ENCODE measurements at places on chromosomes 2 and 18. TPM values are rescaled to one million over a fixed set of nuclear protein-coding genes. Genes with fewer than 3 reads are reported as not detected.

Gene GALNT14
- total RNA-seq: 1.4 TPM

Gene DGUOK
- total RNA-seq: 59.2 TPM

Gene AQP12B
- not detected for total RNA-seq

Gene EFR3B
- 0.76 TPM for total RNA-seq

Gene UGT1A10
- not detected for total RNA-seq

Gene ST6GAL2
- total RNA-seq: not detected

Gene L3MBTL4
- total RNA-seq: not detected

GRCh38 chr2:26246818-26247217 lies 2.1 kb downstream of the HADHB start:
- peak; percentile 64 for DNase-seq

DNA sequence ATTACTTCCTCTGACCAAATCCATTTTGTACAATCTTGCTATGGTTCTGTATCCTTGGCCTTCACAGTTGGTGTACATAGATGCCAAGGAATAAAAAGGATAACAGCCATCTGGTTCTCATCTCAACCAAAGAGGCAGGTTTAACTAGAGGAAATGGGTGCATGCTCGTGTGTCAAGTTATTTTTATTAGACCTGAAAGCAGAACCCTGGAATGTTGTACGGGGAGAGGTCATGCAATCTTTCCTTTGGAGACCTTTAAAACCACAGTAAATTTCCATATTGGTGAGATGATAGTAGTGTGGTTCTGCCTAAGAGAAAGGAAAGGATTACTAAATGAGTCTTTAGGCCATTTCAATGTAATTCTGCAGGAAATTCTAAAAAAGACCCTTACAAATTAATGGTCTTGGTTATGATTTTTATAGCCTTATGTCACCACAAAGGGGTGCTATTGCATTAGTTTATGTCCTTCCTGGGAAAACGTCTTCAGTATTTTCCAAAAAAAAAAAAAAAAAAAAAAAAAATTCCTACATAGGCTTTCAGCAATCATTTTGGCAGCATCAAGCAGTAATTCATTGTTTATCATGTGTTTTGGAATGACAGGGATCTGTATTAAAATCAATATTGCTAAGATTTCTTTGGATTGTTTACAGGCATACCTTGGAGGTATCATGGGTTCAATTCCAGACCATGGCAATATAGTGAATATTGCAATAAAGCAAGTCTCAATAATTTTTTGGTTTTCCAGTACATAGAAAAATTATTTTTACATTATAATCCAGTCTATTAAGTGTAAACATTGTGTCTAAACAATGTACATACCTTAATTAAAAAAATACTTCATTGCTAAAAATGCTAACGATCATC lies 270.8 kb downstream of the NYAP2 start:
- DNase-seq: peak; percentile 73

- DNase-seq: no peak
These were observed 63.8 kb downstream of the MEX3C start for GRCh38 chr18:51133580-51134160.

DNA sequence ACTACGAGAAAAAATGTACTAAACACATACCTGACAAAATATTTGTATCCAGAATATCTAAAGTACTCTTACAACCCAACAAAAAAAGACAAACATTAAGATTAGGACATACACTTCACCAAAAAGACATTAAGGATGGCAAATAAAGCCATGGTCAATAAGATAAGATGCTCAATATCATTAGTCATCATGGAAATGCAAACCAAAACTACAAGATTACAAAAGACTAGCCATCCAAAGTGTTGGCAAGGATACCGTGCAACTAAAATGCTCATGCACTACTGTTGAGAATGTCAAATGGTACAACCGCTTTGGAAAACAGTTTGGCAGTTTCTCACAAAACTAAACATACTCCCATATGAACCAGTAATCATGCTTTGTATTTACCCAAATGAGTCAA lies 29.7 kb downstream of the MAP3K2 start:
- no peak for DNase-seq

- no peak for DNase-seq
These were observed 63.9 kb downstream of the LDAH start for GRCh38 chr2:20758997-20759396.

DNA sequence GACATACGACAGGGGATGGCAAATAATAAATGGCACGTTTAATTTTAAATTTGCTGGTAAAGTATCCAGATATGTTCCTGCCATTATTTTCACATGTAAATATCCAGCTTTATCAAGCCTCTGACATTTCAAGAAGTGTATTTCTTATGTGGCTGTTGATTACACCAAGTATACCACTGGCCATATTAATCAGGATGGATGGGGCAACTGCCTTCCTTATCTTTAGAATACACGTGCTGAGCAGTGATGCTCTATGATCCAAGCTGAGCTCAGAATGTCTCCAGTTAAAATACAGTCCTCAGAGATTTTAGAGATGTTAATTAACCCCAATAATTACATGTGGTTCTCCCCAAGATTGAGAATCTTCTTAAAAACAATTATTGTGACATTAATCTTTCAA lies 38.3 kb upstream of the RAPGEF4 start:
- DNase-seq: no peak

DNA sequence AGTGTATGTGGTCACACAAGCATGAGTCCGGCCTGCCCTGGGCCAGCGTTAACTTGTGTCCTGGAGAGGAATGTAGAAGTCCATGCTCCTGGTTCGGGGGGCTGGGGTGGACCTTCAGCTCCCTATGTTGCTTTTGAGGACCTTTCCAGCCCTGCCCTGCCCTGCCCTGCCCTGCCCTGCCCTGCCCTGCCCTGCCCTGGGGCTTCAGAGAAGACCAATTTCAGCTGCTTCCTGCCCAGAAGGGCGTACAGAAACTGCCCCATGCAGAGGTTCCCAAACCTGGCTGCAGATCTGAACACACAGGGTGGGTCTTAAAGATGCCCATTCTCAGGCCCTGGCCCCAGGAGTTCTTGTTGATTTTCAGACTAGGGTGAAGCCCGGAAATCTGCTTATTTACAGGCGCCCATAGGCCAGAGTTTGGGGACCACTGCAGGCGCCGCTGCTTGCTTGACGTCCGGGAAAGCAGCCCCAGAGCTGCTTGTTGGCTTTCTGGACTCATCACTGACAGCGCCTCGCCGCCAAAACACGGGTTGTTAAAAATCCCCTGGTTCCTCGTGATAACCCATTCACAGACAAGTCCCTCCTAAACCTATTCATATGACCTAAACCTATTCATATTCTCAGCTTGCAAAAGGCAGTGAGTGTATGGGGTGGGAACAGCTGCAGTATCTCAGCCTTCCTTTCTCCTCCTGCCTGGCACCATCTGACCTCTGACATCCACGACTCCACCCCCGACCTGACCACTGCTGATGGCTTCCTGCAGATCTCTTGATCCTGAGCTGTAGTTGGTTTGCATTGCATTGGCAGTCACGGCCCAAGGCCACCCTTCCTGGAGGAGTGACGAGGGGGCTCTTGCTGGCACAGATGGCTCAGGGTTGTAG lies 198.3 kb downstream of the GLI2 start:
- DNase-seq: peak; percentile 43

DNA sequence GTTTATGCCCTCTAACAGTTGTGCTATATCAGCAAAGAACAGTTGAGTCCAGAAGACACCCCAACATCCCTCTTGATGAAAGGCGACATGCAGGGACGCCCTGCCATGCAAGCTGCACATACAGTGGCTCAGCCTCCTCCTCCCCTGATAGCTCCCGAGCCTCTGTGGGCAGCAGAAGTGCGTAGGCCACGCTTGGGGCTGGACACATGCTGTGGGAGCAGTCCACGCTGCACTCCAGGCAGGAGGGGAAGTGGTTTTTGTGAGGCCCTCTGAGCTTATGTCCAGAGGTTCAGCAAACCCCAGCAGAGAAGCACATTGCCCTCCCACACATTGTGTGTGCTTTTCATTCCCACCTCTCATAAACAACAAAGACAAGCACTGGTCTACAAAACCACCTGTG lies 162.1 kb downstream of the SEPTIN10 start:
- DNase-seq: no peak

DNA sequence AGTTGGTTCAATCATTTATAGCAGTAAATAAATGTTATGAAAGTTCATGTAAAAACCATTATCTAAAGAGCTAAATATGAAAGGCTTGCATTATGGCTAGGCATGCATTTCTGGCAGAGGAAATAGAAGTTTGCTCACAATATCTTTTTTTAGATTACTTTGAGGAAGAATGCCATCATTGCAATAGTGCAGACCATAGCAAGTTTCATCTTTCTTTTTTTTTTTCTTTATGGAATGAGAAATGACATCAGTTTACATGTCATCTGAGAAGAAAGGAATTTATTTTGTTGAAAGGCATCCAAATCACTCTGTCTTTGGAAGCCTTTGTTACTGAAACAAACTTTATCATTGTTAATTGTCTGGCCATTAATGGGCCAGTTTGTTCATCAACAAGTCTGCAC lies 74.5 kb upstream of the NCKAP5 start:
- DNase-seq: peak; percentile 49

DNA sequence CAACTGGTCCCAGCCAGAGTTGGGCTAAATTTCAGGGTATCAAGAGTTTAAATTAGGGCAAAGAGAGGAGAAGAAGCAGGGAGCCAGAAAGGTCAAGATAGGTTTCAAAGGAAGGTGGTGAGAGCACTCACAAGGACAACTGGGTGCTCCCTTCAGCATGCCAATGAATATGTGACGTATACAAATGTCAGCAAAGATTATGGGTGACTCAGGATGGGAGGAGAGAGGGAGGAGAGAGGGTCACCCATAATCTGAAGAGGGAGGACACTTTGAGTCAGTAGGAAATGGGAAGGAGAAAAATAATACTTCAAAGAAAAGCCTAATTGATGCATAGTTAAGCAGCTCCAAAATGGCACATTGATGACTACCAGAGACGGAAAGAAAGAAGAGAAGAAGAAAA lies 53.1 kb upstream of the ABCA12 start:
- peak; percentile 6 for DNase-seq

- DNase-seq: no peak
These were observed 225.8 kb downstream of the ALPK2 start for GRCh38 chr18:58402951-58403702.

- no peak for DNase-seq
These were observed 28.8 kb downstream of the RIF1 start for GRCh38 chr2:151438506-151438905.

DNA sequence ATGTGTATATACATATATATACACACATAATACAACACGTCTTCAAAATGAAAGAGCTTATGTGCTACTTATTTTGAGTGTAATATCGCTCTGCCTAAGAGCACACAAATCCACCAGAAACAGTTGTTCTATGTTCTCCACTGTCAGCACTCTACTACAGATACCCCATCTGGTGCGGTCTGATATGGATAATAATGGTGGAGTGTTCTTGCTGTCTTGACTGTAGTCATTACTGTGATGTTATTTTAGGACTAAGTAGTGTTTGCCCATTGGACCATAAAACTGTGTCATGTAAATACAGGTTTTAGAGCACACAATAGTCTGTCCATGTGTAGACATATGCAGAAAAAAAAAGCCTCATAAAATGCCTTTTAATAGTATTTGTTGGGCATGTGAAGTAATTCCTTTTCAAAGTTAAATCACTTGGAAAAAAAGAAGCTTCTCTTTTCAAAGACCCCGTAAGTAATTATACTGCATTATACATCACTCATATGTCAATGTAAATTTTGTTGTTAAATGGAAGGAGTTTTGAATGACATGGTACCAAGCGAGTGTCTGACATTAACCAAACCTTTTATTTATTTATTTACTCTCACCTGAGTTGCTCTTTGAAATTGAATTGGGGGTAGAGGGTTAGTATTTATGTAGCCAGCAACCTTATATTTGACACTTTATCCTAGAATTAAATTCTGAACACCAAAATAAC lies 1249.2 kb upstream of the ZEB2 start:
- DNase-seq: no peak

DNA sequence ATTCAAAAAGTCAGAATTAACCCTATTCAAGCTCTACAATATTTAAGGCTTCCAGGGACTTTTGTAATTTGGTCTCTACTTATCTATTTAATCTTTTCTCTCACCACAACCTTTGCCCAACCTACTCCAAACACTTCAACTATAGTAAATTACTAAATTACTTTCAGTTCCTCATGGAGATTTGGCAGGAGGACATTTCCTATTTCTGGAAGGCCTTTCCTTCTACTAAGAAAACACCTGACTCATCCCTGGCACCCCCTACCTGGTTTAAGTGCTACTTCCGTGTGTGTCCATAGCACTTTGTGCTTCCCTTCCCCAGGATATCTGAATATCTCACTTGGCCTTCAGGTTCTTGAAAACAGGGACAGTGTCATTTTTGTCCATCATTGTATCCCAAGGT lies 96.3 kb downstream of the UPP2 start:
- no peak for DNase-seq

DNA sequence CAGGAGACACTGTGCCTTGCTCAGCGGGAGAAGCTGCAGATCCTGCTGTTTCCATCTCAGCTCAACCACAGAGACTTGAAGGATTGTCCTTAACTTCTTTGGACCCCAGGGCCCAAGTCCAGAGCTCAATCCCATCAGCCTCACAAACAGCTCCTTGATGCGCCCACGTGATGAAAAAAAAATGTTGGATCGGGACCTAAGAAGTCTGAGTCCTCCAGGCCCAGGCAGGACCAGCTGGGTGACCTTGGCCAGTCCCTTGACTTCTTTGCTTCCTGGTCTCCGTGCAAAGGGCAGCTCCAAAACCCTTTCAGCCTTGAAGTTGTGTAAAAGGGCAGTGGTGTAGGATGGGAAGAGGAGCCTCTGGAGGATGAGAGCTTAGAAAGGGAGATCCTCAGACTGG lies 175.5 kb downstream of the ZFP36L2 start:
- no peak for DNase-seq

GRCh38 chr2:38075507-38076151 lies at the start of gene CYP1B1:
TSS of gene CYP1B1 (minus strand) at chr2:38076151. CDS start at chr2:38075388, 763 bp downstream.
- peak; percentile 61 for DNase-seq

DNA sequence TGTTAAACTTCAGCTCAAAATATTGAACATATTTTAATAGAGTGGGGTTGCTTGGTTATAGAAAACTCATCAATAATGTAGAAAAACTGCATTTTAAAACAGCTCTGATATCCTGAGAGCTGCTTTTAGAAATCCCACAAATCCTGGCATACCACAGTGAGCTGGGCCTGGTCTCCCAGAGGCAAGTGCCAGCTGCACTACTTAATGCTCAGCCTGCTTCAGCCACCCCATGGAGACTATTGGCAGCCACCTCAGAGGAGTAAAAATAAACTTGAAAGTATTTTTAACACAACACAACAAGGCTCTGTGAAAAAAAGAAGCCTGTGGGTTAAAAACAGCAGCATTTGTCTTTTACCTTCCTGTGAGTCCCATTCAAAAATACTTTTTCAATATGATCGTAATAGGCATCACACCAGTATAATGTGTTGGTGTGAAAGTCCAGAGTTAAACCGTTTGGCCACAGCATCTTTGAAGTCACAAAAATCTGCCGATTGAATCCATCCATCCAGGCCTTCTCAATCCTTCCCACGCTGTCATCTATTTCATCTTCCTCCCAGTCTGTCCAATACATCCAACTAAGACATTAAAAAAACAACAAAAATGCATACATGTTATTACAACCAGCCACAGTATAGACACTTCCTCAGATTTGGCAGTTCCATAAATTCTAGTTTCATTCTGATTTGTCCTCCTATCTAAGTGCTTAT lies 1115.3 kb downstream of the LRP1B start:
- no peak for DNase-seq

GRCh38 chr2:148933456-148933855 lies 58.4 kb downstream of the KIF5C start:
- DNase-seq: no peak

All from GM23248 (cell line).